ENCODE measurements at places on chromosomes 2 and 18.

- DNase-seq = no peak
Measured at GRCh38 chr2:2762913-2763312, 431.8 kb upstream of the MYT1L start.

DNA sequence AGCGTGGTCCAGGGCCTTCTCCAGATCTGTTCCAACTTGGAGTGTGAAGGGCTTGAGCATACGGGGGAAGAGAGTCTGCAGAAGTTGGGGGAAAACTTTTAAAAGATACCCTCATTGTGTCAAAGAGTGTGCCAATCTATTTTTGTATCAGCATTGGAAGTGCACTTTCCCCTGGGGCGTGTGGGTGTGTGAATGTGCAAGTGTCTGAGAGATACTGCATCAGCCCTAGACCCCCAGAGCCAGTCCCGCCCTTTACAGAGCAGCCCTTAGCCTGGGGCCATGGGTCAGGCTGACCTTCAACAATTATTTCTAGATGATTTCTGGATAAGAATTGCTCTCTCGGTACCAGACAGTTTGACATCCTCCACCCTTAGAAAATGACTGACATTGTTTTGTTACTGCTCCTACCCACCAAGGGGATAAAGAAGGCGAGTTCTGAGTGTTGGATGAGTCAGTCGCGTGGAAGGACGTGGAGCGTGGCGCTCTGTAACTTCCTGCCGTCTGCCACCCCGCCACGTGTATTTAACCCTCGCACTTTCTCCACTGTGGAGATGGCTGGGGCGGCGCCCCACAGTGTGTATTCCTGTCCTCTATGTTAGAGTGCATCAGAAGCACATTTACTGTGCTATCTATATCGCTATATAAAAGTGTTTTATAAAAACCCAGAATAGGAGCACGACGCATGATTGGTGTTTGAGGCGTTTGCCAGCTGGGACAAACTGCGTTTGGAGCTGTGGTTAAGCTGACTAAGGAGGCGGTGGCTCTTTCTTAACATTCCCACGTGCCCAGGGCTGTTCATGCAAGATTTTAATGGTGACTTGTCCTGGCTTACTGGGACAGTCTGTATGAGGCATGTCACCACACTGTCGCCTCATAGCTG lies 122.6 kb downstream of the CABLES1 start:
- DNase-seq = no peak

DNA sequence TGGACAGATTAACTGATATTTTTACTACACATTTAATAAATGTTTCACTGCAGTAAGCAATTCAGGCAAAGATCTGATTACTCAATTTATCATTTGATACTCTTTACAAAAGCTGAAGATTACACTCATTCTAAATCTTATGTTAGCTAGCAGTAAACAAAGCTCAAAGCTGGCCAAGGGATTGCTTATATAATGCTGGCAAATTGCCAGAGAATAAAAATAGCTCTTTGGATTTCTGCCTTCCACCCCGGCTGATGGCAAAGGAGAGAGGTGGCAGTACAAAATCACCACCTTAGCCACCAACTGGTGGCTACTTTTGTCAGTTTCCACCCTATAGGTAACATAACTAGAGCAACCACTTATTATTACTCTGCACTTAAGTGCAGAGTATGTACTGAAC lies 320.5 kb downstream of the FSIP2 start:
- DNase-seq = no peak

DNA sequence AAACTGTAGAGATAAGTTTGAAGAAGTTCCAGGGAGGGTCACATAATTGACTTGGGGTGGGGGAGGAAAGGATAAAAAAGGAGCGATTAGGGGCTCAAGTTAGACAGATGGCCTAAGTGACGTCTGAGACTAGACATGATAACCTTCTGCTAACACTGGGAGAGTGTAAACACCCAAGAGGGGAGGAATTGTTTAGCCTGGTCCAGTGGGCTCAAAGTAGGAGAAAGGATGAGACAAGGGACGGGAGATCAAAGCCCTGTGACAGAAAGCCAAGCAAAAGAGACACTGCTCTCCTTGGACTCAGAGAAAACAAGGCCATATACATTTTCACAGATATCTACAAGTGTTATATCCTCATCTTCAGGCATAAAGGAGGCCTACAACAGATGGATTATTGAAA lies 45.5 kb upstream of the IHH start:
- no peak for DNase-seq

DNA sequence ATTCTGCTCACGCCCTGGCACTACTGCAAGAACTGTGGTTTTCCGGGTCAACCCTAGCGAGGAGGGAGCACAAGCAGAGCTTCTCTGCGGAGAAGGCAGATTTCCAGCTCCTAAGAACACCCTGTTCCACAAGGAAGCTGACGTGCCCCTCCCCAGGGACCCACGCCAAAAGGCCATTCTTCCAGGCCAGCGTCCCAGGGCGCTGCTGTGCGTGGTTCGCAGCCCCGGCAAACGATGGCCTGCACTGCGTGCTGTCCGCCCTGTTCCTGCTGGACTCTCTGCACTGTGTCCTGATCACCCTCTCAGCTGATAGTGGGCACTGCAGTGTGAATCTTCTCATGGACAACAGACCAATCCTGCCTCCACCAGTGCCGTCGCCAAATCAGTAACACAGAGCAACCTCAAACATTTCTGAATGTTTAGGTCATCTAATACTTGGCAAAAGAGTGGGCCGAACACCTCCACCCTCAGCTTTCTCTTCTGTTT lies 49.1 kb downstream of the ADI1 start:
- DNase-seq = no peak

DNA sequence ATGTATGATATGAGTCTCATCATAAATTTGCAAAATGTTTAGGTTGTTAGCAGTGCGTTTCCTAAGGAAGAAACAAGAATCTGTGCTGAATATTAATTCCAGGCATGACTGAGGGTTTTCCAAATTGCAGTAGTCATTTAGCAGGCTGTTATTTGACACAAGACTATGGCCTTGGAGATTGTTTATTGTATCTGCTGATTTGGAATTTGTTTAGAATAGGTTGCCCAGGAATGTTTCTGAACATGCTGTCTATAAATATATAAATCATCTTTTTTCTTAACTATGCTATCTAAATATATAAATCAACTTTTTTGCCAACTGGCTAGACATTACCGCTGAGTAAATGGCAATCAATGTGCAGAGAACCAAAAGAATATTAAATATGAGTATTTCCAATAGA lies 90.9 kb downstream of the DOK6 start:
- no peak for DNase-seq

GRCh38 chr2:238448031-238448955 lies 21.6 kb downstream of the ASB1 start:
- no peak for DNase-seq

DNA sequence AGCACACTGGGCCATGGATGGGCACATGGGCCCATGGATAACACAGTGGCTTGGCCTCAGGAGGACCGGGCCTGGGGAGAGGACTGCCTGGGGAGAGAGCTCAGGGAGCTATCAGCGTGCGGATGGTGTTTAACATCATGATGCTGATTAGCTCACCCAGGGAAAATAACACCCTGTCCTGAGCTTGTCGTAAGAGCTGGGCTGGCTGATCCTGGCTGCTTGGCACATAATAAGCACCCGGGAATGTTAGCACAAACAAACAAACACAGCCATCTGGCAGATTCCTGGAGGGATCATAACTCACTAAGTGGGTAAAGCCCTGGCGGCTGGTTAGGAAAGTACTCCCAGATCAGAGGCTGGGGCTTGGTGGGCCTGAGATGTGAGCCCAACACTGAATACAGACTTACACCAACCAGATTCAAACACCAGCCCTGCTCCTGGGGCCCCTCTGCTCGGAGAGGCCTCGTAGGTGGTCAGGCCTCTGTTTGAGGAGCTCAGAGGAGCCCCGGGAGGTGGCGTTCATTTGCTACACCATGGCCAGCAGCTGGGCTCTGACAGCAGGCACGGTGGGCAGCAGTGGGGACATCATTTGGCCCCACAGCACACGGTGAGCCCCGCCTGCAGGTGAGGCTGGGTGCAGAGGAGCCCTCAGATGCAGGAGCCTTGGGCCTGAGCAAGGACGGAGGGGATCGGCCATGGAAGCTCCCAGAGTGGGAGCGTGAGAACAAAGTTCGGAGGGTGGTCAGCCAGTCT lies 193.4 kb upstream of the HDAC4 start:
- no peak for DNase-seq

DNA sequence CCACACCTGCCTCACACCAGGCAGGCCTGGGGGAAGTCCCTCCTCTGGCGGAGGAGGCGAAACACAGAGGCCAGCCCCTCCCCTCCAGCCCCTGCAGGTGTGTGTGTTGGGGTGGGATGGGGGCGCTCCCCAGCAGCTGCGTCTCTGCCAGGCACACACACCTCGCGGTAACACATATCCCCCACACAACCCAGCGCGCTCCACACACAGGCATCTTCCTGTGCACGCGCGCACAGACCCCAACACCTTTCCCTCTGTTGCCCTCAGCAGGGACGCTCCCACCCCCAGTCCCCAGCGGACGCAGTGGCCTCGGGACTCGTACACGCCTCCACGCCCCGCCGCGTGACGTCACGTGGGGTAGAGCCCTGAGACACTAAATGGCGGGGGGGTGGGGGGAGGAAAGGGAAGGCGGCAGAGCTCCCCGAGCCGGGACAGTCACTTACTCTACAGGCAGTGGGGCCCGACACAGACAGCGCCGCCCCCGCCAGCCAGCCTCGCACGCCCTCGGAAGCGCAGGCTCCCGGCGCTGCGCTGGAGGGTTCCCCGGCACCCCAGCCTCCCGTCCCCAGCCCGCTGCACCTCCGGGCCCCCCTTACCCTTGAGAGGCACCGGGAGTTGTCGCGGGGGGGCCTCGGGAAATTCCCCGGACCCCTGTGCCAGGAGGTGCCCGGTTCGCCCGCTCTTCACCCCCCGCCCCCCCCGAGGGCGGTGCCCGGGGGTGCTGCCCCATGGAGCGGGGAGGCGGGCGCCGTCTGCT lies at the start of gene WNT10A:
TSS of gene WNT10A (plus strand) at position 751 of the 757 bp plus-strand sequence. CDS start 144 bp downstream, outside the sequence.
- DNase-seq = peak; percentile 89

- DNase-seq = no peak
Measured at GRCh38 chr2:70686577-70687460, 81.2 kb downstream of the ADD2 start.

DNA sequence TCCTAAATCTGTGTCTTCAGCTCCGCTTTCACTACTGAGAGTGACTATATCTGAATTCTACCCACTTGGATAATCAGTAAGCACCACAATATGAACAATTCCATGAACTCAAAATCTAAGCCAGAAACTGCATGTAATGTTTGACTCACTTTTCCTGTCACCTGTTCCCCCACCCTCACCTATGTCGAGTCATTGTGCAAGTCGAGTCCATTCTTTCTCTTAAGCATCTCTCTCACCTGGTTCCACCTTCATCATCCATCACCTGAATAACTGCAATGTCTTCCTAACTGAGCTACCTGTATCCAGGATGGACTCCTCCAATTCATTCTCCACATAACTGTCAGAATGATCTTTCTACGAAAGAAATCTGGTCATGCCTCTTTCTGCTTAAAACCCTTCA lies 58.2 kb downstream of the PPP1R1C start:
- no peak for DNase-seq

DNA sequence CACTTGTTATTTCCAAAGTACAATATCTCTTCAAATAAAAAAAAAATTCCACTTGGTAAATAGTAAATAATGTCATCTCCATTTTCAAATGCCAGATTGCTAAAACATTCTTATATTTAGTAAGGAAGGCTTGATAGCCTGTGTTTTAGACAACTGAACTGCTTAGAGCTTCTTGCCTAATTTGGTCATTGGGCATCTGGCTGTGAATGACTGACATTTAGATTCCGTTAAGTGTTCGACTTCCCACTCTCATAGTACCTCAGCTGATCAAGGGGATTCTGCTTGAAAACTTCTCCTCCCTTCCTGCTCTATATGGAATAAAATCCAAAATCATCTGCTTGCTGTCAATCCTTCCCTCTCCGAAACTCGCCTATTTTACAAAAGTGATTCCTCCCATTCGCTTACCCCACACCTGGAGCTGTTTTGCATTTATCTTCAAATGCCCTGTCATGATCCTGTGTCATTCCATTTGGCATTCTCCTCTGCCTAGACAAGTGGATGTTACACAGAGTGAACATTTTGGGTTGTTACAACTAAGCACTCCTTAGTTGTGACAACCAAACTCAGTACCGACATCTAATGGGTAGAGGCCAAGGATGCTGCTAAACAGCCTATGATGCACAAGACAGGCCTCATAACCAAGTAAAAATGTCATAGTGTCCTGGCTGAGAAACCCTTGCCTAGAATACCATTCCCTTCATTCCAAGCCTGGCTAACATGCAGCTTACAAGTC lies 181.0 kb downstream of the CDH2 start:
- no peak for DNase-seq

DNA sequence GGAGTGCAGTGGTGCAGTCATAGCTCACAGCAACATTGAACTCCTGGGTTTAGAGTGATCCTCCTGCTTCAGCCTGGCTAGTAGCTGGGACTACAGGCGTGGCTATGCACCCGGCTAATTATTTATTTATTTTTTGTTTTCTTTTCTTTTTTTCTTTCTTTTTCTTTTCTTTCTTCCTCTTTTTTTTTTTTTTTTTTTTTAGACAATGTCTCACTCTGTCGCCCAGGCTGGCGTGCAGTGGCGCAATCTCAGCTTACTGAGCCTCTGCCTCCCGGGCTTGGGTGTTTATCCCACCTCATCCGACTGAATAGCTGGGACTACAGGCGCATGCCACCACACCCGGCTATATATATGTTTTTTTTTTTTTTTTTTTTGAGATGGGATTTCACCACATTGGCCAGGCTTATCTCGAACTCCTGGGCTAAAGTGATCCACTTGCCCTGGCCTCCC lies 1.4 kb upstream of the ANXA4 start:
- no peak for DNase-seq

GRCh38 chr2:127163921-127164320 lies 56.2 kb downstream of the CYP27C1 start:
- DNase-seq = no peak

GRCh38 chr2:200586644-200586975 lies 796 bp downstream of the AOX1 start:
- DNase-seq = no peak

Measured in activated CD4-positive, alpha-beta T cell treated with anti-CD3 and anti-CD28 coated beads for 4 hours (primary cell).